AG04450 (cell line): ENCODE measurements at places on chromosomes 12 and 14. TPM values are rescaled to one million over a fixed set of nuclear protein-coding genes. Genes with fewer than 3 reads are reported as not detected.
A peak's percentile ranks its signal among the peaks of the same experiment; 100 is the strongest.

DNA sequence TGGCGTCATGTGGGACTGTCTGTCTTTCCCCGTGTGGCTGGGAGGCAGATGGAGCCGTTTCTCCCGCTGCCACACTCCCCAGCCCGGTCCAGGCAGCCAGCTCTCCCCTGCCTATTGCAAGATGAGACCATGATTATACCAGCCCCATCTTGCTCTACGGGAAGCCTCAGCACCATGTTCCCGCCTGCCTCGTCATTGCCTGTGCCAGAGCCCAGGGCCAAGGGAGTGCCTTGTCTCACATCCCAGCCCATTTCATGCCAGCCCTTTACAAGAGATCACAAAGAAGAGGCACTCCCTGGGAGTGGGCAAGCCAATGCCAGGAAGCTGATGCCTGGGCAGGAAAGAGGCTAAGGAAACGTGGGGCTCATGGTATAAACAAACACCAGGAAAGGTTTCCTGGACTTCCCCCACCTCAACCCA, 23.9 kb downstream of the GPR68 start:
- no peak for DNase-seq

- no peak for DNase-seq
Measured at GRCh38 chr14:24535737-24536136, 27.7 kb upstream of the CMA1 start.

GRCh38 chr12:8675591-8676036, 13.0 kb upstream of the MFAP5 start:
- no peak for DNase-seq

GRCh38 chr14:73463411-73463810, 5.1 kb upstream of the NUMB start:
- peak; percentile 75 for DNase-seq

GRCh38 chr14:93989939-93990338, 7.2 kb upstream of the CCDC197 start:
- DNase-seq = no peak

DNA sequence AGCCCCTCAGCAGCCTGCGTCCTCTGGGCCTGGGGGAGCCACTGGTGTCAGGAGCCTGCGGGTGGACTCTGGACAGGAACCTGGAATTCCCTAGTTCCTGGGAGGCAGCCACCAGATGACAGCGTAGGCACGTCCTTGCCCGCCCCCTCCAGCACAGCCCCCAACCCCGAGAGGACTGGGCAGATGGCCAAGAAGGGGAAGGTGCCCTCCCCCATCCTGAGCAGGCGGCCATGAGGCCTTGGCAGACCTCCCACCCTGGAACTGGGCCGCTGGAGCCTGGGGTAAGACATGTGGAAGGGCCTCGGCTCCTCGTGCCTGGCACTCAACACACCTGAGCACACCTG, 60.4 kb upstream of the FBRSL1 start:
- DNase-seq = no peak

GRCh38 chr12:11496157-11496851, 100.9 kb upstream of the PRB2 start:
- DNase-seq = no peak

DNA sequence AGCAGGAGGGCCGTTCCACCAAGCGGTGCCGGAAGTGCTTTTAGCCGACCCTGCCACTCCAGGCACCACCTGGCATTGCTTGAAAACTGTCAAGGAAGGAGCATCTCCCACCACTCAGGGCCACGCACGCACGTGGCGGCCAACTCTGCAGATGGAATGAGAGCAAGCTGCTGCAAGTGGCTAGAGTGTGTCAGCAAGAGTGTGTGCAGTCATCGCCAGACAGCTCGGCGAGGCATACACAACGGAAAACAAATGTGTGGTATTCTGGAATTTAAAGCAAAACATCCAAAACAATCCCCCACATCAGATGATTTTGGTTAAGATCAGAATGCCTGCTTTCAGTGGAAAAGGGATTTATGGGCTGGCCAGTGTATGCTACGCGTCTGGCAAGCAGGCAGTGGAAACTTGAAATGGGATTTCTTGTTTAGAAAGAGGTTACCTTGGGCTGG, 11.2 kb downstream of the CD9 start:
- peak; percentile 83 for DNase-seq

GRCh38 chr14:66330916-66331315, 155.3 kb upstream of the CCDC196 start:
- no peak for DNase-seq

LRTM2 gene
- polyA plus RNA-seq = not detected in 2 replicates

FGF23 gene
- polyA plus RNA-seq = not detected in 2 replicates

PTCSC3 gene
- polyA plus RNA-seq = not detected in 2 replicates

SLC6A15 gene
- polyA plus RNA-seq = 1.4 and 2.0 TPM in 2 replicates

PLEK2 gene
- 1.5 and 1.6 TPM in 2 replicates for polyA plus RNA-seq

TNFAIP2 gene
- 15.3 and 20.2 TPM in 2 replicates for polyA plus RNA-seq
